Activated T-cell treated with anti-CD3 and anti-CD28 coated beads for 1 hour (primary cell): ENCODE measurements at places on chromosomes 6 and 20.

- DNase-seq = no peak
Observed at GRCh38 chr6:2085657-2086056, 159.7 kb downstream of the GMDS start.

GRCh38 chr6:148700741-148701311, 46.0 kb upstream of the UST start:
- DNase-seq = no peak

- DNase-seq = no peak
Observed at GRCh38 chr6:1572892-1573291, 36.8 kb upstream of the FOXC1 start.

DNA sequence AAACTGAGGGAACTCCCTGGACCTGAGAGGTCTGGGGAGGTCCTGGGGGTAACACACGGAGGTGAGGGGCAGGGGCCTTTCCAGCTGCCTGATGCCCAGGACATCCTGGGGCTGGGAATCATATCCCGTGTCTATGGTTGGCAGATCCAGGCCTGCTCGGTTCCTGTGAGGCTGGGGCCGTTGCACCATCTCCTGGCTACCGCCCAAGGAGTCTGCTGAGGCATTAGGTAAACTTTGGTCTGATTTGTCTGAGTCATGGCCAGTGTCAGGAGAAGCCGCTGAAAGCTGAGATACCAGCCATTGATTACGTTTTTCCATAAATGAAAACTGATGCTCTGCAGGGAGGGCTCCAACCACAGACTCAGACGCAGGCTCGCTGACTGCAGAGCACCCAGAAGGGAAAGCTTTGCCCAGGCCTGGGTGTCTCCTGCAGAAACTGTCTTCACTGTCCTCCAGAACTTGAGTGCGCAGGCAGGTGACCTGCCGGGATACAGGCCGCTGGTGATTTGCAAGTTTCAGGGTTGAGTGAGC, 14.2 kb downstream of the TRAF3IP2 start:
- DNase-seq = no peak

DNA sequence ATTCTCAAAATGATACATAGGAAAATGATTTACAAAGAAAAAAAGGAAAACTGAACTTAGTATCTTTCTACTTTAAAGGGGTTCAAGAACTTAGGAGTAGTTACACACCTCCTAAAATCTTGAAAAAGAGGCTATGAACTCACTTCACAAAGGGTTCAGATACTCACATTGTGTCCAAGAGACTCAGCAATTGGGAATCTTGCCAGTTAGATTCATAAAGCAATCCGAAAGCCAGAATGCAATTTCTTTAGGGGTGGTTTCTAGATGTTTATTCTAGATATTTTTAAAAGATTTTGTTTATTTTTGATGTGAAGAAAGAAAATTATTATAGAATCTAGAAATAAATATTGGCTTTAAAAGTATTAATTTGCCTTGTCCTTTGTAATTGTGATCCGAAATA, 1.7 kb upstream of the MYB start:
- no peak for DNase-seq

DNA sequence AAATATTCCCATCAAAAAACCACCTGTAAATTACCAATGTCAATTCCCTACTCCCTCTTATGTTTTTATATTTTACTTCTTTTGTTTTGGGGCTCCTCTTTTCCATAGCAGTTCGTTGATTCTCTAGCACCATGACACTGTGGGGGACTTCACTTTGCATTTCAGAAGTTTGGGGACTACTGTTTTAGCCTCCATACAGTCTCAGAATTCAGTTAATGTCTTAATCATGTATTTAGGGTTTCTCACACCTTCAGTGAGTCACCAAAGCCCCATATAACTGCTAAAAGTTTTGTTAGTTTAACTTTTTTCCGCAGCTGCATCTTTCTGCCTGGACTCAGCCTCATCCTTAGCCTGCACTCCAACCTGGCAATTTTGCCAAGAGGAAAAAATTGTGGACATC, 20.7 kb upstream of the AIG1 start:
- no peak for DNase-seq

DNA sequence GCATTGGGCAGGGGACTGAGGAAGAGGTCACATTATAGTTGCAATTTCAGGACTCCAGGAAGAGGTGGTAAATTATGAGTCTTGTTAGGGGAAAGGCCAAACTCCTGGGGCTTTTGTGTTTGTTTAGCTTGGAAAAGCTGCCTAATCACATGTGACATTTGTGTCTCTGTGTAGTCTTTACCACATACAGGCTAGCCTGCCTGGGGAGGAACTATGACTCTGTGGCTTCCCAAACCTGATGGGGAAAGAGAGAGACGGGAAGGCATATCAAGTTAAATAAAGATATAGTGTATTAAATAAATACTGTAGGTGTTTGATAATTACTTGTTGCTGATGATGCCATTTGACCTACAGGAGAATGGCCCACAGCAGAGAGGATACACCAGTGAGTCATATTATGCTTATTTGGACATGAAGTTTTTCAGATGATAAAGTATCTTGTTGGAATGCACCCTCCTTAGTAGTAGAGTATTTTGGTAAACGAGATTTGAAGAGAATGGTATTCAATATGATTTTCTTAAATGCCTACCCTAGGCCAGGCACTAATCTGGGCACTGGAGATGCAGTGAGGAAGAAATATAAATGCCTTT, 4.0 kb downstream of the BLTP3A start:
- DNase-seq = no peak

DNA sequence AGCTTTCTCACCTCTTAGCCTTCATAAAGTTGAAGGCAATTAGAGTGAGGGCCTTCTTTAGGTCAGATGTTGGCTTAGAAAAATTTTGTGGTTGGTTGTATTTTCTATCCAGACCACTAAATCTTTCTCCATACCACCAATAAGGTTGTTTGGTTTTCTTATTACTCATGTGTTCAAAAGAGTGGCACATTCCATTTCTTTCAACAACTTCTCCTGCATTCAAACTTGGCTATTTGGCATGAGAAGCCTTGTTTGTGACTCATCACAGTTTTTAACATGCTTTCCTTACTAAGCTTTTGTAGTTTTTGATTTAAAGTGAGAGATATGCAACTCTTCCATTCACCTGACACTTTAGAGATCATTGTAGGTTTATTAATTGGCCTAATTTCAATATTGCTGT, 949.6 kb downstream of the TBC1D32 start:
- no peak for DNase-seq

DNA sequence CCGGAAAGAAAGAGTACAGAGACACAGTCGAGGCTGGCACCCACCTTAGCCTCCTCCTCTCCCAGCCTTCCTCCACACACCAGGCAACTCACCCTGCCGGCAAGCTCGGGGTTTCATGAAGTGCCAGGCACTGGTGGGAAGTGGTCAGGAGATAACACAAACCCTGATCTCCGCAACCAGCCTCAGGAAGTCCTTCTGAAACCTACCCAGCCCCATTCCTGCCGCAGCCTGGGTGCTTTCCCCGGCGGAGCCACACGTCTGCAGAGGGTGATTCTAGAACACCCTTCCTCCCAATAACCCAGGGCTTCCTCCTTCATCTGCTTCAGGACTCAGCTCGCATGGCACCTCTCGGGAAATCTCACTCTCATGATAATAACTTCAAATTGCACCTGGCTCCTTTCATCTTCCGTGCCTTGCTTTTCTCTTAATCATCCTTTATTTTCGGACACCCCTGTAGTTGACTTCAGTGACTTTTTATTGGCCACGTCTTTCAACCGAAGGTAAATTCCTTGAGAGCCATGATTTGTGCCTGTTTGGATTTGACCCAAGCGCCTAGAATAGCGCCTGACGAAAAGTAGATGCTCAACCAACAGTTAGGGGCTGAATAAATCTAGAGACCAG, 8.7 kb upstream of the HLA-E start:
- no peak for DNase-seq

GRCh38 chr6:134424798-134425170, 106.9 kb upstream of the SGK1 start:
- no peak for DNase-seq

DNA sequence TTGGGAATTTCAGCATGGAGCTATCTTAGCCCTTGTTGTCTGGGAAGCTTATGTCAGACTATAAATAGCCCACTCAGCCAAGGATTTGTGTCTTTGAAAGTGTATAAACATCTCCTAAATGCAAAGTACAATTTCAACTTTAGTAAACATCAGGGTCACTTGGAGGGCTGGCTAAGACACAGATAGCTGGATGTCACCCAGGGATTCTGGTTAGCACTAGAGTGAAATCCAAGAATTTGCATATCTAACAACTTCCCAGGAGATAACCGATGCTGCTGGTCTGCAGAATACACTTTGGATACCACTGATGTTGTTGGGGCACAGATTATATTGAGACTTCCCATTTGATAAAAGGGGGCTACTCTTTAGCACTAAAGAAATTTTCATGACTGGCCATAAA, 130.9 kb downstream of the PAX1 start:
- DNase-seq = no peak

- DNase-seq = no peak
Observed at GRCh38 chr20:49809803-49810359, 2.7 kb upstream of the SLC9A8 start.

- no peak for DNase-seq
Observed at GRCh38 chr6:89023591-89024441, 56.7 kb upstream of the PNRC1 start.

DNA sequence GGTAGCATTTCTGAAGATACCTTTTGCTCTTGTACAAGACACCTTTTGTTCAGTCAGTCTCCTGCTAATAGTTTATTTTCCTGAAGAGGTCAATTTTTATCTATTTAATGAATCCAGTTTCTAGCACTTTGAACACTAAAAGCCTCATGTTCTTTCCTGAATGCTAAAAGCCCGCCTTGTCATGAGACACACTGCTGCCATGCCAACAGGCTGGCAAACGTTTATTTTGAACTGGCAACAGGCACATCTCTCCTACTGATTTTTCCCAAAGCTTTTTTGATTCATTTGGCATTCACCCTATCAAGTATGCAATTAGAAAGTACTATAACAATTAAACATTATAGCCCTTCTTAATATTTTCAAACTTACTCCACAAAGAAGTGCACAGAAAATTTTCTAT, 421.2 kb upstream of the EYS start:
- DNase-seq = no peak

- DNase-seq = no peak
Observed at GRCh38 chr20:60749804-60750602, 502.1 kb upstream of the CDH4 start.

DNA sequence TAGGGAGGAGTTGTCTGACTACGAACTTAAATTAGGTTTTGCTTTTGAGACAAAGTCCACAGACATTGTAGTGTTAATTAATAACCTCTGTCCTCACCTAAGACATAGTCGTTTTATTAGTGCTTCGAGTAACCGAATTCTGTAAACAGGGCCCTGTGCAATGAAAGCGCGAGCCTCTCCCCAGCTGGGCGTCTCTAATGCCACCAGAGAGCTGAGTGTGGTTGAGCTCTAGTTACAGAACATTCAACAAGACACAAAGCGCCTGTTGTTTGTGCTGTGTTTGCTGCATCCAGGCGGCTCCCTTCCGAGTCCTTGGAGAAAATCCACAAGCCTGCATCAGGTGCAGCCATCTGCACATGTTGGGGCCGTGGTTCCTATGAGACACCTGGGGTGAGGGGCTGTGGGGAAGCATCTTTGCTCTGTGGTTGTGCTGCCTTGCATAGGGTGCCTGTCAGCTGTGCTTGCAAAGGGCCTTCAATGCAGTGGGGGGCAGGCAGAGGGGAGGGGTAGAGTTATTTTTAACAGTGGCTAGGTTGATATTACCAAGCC, 63.9 kb downstream of the CD164 start:
- DNase-seq = no peak

DNA sequence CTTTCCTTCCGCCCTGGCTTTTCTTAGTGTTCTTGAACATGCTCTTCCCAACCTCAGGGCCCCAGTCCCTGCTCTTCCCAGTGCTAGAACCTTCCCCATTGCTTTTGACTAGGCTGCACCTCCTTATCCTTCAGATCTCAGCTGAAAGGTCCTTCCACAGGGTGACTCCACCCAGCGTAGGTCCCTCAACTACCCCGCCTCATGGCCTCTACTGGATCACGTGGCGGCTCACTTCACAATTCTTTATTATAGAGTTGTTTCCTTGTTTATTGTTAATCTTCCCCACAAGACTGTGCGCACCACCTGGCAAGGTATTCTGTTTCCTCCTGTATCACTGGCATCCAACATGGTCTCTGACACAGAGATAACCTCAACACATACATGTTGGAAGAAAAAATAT, 31.2 kb downstream of the TTLL9 start:
- no peak for DNase-seq

DNA sequence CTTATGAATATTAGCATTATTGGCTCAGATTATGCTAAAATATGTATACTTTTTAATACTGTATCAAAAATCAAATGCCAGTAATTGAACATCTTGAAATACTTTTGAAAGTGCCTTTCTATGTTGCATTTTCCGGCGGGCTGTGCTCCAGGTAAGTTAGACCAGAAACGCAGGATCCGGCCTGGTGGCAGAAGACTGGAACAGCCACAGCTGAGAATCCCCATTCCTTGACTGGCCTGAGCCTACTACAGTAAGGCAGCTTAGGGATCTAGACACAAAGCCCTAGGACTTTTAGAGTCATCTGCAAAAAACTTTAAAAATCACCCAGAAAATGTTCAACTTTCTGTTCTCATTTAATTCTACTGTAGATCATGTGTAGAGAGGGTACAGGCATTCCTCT, 138.8 kb upstream of the C6orf118 start:
- no peak for DNase-seq

GRCh38 chr20:45429618-45430017, 13.7 kb downstream of the PIGT start:
- no peak for DNase-seq

GRCh38 chr6:111753573-111753972, 119.7 kb downstream of the FYN start:
- DNase-seq = no peak

DNA sequence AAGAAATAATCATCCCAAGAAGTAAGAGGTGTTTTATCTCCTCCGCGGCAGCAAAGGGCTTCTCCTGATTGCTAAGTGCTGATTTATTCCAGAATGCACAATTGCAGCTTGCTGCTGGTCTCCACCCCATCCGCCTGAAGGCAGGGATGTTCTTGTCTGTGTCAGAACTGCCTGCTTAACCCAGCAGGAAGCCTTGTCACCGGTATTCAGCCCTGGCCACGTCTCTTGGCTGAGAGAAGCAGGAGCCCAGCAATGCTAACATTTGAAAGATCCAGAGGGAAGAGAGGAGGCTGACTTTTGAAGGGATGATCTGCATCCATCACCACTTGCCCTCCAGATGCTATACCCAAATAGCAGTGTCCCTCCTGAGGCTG, 4.2 kb downstream of the SCML4 start:
- no peak for DNase-seq

- DNase-seq = no peak
Observed at GRCh38 chr20:3930265-3931206, 41.3 kb downstream of the PANK2 start.

DNA sequence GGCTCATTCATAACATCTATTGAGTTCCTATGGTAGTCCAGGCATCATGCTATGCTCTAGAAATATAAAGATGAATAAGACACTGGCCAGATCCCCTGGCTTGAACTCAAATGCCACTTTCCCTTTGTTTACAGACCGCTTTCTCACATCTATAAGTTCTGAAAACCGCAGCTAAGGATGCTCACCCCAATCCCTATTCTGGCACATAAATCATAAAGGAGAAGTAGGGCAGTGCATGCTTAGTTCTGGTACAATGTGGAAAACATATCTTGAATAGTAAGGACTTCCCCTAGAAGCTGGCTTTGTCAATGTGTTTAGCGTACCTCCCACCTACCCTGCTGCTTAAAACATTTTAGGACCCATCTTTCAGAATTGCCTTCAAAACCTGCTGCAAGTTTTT, 26.4 kb downstream of the MRS2 start:
- DNase-seq = no peak

- no peak for DNase-seq
Observed at GRCh38 chr6:40810171-40810570, 223.0 kb upstream of the LRFN2 start.

- DNase-seq = no peak
Observed at GRCh38 chr20:19885939-19886660, 128.0 kb downstream of the RIN2 start.
